COR-L47 (cell line): ENCODE measurements at places on chromosomes 4 and X.

DNA sequence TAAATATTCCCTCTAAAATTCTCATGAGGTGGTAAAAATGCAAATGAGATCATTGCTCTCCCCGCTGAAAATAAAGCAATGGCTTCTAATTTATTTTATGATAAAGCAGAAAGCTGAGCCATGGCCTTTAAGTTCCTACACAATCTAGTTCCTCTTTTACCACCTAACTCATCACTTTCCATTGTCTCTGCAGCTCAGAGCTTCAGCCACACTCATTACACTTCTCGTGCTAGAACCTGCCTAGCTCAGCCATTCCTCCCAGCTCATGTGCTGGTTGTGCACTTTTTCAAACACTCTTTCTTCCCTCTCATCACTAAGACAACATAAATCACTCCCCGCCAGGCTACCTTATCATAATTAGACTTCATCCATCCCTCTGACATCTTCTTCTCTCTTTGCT lies 1112.1 kb upstream of the PRKX start:
- no peak for DNase-seq

DNA sequence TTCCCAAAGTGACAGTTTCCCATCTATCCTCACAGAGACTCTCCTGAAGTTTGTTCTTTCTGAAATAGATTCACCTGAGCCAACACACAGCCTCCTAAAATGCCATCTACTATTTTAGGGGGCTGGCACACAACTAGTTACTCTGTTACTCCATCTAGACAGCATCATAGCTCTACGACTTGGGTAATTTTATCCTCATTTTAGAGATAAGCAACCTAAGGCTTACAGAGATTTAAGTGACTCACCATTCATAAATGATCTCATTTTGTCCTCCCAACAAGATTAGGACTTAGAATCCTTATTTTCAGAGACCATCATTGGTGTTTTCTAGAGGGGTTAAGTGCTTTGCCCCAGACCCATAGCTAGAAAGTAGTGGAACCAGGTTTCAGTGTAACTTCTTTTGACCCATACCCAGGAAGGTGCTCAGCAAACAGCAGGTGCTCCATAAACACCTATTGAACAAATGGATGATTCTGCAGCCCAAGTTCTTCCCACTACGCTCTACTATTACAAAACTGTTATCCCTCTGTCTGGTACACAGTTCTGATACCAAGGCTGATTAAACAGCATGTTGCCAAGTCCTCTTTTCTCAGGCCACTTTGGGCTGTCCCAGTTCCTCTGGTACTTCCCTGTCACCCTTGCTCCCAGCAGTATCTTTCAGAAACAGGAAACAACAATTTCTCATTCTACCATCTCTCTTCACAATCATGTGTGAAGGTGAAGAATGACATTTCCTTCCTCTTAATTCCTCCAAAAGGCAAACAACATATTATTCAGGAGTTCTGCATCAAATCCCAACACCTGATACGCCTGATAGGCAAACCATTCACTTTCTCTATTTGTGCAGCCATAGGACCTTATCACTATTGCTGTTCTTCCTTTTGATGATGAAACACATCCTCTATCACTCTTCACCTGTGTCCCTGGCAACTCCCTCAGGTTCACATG lies 304.7 kb upstream of the TAPT1 start:
- DNase-seq, result no peak

DNA sequence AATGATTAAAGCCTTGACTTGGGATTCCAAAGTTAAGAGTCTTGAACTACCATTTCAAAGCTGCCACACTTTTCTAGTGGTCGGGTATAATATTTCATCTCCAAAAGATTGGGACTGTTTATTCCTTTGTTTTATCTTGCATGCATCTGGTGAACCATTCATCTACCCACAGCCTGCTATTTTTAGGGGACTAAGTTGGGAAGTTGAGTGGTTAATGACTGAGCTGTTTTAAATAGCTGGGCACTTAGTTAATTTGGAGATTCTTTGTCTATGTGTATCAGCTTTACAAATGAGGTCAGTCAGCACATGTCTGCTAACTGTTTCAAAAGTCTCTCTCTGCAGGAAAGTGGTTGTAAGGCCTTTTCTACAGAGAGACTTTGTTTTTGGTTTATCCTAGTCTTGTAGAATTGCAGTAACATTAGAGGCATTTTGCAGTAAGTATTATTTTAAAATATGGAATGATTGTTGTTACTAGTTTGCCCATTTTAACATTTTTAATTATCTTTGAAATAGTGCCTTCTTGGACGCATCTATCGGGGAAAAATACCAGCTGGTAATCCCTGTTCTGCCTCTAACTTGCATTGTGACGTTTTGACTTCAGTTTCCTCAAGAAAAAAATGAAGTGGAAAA lies 8.2 kb downstream of the BMP2K start:
- DNase-seq, result no peak

- no peak for DNase-seq
Observed at GRCh38 chrX:51053741-51054140, 143.2 kb downstream of the BMP15 start.

DNA sequence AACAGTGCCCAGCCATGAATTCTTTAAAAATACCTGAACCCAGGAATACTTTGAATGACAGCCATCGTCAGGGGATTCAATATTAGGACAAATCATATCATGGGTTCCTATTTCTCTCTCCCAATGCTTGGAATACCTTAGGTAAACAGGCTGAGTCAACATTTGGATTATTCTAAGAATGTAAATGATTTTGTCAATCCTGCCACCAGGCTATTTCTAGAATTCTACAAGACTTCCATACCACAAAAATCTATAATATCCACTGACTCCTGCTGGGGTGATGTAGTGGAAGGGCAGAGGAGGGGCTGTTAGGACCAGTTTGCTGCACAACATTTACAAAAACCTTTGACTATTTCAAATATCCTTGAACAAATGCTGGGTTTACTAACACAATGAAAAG lies 65.2 kb downstream of the IGFBP7 start:
- DNase-seq, result no peak

DNA sequence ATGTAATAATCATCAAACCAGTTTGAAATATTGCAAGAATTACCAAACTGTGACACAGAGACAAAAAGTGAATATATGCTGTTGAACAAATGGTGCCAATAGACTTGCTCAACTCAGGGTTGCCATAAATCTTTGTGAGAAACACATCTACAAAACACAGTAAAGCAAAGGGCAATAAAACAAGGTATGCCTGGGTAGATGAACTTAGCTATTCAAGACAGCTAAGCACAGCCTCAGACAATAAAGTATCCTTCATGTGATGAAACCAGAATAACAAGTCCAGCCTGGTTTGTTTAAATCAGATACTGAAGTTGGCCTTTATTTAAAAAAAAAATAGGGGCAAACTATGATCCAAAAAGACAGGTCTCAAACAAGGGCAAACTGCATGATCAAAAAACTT lies 19.2 kb downstream of the LAMTOR3 start:
- DNase-seq, result no peak

DNA sequence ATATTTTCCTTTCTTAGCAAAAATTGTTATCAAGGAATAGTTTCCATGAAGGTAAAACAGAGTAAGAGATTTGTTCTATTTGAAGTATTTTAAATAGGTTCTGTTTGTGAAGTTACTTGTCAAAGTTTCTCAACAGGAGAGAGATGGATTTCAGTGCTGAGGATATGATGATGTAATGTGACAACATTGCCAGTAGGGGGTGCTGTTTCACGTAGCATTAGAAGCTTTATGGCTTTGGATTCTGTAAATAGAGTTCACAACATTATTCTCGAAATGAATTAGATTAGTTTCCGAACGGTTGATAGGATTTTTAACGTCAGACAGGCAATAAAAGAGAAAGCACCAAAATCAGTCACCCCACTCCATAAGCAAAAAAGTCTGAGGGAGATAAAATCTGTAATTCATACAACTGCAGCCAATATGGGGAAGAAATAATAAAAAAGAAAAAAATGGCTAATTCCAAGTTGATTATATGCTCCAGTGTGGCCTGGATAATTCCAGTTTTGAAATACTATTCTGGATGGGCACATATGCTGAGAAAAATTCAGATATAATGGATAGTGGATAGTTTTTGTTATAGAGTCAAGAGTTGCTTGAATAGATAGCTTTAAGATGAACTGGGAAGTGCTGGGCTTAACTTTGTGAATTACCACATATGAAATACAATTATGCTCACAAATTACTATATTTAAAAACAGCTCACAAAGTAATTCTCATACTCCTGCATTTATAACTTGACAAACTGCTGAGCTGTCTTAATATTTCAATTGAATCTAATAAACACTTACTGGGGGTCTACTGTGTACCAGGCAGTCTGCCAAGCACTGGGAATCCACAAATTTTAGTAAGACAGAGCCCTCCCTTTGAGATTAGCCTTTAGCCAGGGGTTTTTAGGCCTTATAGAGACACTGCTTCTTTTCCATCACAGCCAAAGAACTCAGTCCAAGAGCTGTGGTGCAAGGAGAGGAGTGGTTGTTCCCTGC lies 109.1 kb downstream of the GPAT3 start:
- DNase-seq, result peak; percentile 20

DNA sequence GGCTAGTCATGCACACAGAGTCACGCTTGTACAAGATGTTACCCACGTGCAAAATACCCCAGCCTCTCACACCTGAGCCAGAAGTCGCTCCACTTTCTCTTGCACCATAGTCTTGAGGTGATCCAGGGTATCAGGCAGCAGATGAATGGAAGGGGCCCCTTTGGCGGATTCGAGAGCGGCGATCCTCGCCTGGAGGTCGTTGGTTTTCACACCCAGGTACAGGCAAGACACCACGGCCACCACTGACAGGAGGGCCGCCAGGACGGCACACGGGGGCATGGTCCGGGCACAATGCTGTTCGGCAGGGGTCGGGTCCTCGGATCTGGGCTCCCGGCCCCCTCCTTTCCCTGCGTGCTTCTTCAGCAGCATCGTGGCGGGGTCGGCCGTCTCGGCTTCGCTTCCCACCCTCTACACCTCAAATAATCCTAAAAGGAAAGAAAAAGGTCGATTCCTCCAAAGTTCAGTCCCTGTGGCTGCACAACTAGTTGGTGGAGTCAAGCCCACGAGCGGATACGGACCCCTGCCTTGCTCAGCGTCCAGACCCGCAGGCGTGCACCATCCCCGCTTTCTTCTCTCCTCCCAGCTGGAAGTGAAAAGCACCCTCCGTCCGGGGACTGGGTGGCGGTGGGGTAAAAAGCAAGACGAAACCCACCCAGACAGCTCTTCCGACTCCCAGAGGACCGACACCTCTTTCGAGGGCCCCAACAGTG lies 652 bp downstream of the COL25A1 start:
- no peak for DNase-seq

GRCh38 chr4:65083076-65083475 lies 587.2 kb downstream of the EPHA5 start:
- DNase-seq, result no peak

GRCh38 chr4:116132946-116133345 lies 952.4 kb downstream of the TRAM1L1 start:
- no peak for DNase-seq

DNA sequence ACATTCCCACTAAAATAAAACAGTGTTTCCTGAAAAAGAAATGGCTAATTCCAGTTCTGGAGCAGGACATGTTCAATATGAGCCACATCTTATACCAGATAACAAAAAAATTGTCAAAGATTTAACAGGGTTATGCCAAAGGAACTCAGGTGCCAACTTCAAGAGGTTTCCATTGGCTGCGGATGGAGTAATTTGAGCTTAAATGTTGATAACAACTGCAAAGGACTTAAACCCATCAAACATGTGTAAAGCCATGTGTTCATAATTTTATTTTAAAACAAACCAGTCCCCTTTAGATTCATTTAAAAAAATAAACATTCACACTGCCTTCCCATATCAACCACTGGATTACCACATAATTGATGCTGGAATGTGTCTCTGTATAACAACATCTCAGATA lies 156.4 kb upstream of the PCDH18 start:
- no peak for DNase-seq

GRCh38 chr4:2761035-2761923 lies 5.1 kb upstream of the TNIP2 start:
- peak; percentile 53 for DNase-seq

GRCh38 chr4:48429709-48430474 lies 53.3 kb upstream of the SLC10A4 start:
- no peak for DNase-seq

- no peak for DNase-seq
Observed at GRCh38 chr4:150578745-150579501, 3.0 kb upstream of the MAB21L2 start.

DNA sequence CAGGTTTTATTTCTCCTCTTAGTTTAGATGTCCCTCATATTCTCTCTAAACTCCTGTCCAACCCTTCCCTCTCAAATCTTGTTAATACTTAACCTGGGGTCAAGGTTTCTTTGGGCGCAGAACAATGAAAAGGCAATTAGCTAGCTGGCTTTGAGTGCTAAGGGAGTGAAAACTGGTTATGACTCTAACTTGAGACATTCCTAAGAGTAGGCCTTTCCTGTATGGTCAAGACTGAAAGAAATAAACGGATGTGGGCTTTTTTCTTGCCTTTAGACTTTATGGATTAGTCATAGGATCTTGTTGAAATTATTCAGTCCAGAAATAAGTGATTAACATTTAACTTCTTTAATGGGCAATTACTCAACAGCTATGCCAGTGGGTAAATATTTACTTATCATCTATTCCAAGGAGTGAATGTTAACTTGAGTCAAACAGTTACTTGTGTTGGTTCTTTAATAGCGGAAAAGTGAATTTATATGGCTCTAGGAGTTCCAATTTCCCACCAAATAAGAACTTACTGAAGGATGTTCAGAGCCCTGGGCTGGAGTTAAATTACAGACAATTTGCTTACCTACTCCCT lies 141.7 kb upstream of the SCML1 start:
- DNase-seq, result no peak

- DNase-seq, result no peak
Observed at GRCh38 chr4:4643306-4643705, 101.5 kb upstream of the STX18 start.

DNA sequence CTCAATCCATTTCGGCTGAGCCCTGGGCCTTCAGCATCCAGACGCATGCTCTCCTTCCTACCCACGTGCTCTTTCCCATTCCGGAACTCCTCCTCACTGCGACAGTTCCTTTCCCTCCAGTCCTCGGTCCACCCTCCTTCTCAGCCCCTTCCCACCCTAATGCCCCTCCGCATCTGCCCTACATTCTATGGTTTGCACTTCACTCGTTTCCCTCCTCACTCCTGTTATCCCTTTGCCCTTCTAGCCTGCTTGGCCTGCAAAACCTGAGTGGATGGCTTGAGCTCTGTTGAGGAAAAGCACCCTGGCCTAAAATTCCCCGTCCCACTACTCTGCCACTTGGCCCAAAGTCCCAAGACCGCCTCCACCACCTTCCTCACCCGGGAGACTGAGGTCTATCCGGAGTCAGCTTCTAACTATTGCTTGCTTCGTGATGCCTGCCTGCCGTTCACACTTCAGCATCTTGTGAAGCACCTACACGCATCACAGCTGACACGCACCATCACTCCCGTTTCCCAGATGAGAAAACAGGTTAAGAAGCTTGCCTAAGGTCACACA lies 38.6 kb downstream of the MAP7D3 start:
- no peak for DNase-seq

GRCh38 chr4:41475402-41475801 lies 62.6 kb upstream of the LIMCH1 start:
- DNase-seq, result no peak

GRCh38 chrX:149803458-149804062 lies 21.8 kb downstream of the MAGEA9 start:
- no peak for DNase-seq
